Activated CD4-positive, alpha-beta T cell treated with anti-CD3 and anti-CD28 coated beads, Interleukin-2, amount 50 U/mL, for 16 hours (primary cell): ENCODE measurements at places on chromosomes 2 and 18.
A peak's percentile ranks its signal among the peaks of the same experiment; 100 is the strongest.

DNA sequence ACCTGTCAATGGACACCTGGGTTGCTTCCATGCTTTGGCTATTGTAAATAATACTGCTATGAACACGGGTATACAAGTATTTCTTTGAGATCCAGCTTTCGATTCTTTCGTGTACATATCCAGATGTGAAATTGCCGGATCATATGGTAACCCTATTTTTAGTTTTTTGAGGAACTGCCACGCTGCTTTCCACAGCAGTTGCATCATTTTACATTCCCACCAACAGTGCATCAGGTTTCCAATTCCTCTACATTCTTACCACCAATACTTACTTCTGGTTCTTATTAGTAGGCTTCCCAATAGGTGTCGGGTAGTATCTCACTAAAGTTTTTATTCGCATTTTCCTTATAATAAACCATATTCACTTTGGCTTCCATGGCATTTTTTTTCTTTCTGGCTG, 69.6 kb downstream of the PID1 start:
- DNase-seq, result no peak

GRCh38 chr2:223727562-223727961, 109.8 kb downstream of the AP1S3 start:
- DNase-seq, result peak; percentile 55

GRCh38 chr2:14272396-14273075, 360.0 kb upstream of the LRATD1 start:
- no peak for DNase-seq

DNA sequence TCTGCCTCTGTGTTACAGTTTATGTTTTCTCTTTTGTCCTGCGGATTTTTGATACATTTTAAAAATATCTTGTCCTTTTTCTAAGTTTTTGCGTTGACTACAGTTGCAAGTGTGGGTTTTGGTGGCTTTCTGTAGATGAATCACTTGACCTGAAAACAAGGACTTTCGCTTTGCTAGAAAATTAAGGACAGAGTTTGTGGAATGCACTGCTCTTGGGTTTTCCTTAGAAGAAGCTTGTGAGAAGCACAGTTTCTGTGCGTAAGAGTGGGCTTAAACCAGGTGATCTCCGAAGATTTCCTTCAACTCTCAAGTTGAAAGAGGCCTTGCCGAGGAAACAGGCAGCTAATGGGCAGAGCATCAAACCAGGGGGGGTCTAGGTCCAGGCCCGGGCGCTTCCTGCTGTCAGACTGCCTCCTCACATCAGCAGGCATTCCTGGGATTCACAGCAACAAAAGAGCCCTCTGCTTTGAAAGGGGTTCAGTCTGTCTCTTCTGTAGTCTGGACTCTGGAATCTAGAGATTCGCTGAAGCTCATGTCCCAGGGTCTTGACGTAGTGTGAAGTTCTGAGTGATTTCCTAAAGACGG, 17.3 kb downstream of the NCK2 start:
- DNase-seq, result no peak

GRCh38 chr2:128611421-128612320, 293.0 kb upstream of the HS6ST1 start:
- DNase-seq, result no peak
